H9 (cell line): ENCODE measurements at places on chromosomes 5 and 9. TPM values are rescaled to one million over a fixed set of nuclear protein-coding genes. Genes with fewer than 3 reads are reported as not detected.

Gene CDC20B
- 0.18 and 0.26 TPM in 2 replicates for total RNA-seq

DNA sequence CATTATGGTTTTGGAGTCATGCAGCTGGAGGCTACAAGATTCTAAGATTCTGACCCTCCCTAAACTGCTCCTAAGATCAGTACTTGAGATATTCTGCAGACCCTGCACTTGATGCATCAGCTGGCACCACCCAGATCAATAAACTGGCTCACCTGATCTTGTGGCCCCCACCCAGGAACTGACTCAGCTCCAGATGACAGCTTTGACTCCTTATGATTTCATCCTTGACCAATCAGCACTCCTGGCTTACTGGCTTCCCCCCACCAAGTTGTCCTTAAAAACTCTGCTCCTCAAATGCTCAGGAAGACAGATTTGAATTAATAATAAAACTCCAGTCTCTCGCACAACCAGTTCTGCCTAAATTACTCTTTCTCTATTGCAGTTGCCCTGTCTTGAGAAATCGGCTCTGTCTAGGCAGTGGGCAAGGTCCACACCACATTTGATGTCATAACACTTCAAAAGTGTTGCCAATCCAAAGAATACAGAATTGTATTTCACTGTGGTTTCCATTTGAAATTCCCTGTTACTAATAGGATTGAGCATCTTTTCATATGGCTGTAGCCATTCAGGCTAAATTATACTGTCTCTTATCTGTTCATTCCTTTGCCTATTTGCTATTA, 14.8 kb upstream of the SLC30A5 start:
- no peaks in the 10 kb centered on the region for H3K36me3 ChIP-seq
- H3K27ac ChIP-seq, result no peak overlapping the region
- H3K4me3 ChIP-seq, result no peak overlapping the region
- H3K27me3 ChIP-seq, result no peaks in the 10 kb centered on the region
- no peaks in the 10 kb centered on the region for H3K4me1 ChIP-seq

DNA sequence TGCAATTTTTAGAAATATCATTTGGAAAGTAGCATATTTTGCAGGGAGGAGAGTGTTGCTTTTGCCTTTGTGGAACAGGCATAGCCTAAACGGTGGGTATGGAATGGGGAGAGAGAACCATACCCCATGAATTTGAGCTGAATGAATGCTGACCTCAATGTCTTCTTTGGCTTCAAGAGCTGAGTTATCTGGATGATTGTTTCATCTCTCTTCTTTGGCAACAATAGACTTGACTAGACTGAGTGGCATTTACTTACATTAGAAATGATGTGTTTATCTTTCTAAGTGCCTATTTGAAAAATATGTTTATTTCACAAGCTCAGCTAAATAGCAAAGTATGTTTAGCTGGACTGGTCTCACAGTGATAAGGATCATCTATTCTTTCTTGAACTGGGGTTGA, 42.8 kb downstream of the SPEF2 start:
- no peaks in the 10 kb centered on the region for H3K36me3 ChIP-seq
- no peak for DNase-seq
- no peak overlapping the region for H3K4me3 ChIP-seq

DNA sequence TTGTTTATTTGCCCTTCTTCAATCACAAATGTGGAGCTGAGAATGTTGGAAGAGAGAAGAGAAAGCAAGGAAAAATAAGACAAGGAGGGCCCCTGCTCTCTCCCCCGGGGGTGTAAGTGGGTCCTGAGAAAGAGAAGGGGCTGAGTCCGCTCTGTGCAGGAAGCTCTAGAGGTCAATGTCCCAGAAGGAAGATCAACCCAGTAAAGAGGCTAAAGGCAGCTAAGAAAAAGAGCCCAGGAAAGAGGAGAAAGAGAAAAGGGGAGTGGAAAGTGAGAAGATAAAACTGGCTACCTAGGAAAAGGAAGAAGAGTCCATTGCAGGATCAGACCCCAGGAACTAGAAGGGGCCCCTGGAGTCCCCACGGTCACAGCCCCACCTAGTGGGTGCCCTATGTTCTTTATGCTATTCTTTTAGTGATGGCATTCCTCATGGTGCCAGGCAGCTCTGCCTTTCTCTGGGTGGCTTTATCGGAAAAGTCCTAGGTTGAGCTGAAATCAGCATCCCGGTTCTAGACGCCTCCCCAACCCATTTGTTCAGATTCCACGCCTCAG, 583.4 kb downstream of the ACTL7B start:
- no peaks in the 10 kb centered on the region for H3K27me3 ChIP-seq
- peaks cover 6% of the 10 kb centered on the region; the same call in 1 of the 2 replicates for H3K4me1 ChIP-seq
- DNase-seq, result peak; percentile 62
- H3K4me3 ChIP-seq, result no peak overlapping the region; the same call in 1 of the 2 replicates
- H3K27ac ChIP-seq, result no peak overlapping the region

DNA sequence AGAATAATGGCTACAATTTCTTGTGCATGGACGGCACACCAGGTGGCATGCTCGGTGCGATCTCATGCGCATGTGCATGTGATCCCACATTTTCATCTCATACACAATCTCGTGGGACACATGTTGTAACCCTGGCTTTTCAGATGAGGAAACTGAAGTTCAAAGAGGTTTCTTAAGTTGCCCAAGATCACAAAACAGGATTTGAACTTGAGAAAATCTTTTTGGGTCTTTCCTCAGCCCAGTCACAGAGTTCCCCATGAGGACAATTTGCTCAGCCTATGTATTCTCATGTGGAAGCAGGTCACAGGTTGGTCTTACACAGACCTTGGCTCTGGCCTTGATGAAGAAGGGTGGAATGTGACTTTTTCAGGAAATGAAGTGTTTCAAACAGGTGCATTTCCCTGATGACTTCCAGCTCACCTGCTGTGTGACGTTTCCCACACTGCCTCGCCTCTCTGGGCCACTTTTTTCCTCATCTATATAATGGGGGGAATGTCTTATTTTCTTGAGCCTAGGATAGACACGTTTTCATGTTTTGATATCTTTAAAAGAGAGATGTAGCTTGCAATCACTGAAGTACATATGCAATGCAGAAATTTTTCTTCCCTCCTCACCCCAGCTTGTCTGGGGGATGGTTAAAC, 7.1 kb upstream of the ORM1 start:
- no peak for DNase-seq
- no peak overlapping the region for H3K27ac ChIP-seq
- H3K36me3 ChIP-seq, result peaks cover 4% of the 10 kb centered on the region; the same call in 1 of the 2 replicates
- H3K4me3 ChIP-seq, result no peak overlapping the region
- H3K27me3 ChIP-seq, result no peaks in the 10 kb centered on the region

Gene IFNA7
- not detected in 2 replicates for total RNA-seq

Gene TEX48
- total RNA-seq, result not detected in 2 replicates

DNA sequence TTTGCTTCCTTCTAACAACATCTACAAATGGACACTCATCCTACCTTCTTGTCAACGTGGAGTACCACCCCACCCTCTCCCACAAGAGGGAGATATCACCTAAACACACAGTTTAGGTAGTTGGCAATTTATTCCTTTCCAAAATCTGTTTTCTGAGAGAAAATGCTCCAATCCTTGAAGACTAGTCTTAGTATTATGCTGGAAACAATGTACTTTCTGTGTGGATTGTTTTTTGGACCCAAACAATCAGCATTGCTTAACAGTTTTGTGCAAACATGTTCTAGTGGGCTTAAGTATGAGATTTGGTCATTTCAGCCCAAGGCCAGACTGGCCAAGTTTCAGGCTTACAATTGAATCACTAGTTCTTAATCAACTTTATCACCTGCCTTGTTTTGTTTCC, 359.1 kb downstream of the ARHGEF28 start:
- H3K36me3 ChIP-seq, result no peaks in the 10 kb centered on the region
- no peaks in the 10 kb centered on the region for H3K4me1 ChIP-seq

DNA sequence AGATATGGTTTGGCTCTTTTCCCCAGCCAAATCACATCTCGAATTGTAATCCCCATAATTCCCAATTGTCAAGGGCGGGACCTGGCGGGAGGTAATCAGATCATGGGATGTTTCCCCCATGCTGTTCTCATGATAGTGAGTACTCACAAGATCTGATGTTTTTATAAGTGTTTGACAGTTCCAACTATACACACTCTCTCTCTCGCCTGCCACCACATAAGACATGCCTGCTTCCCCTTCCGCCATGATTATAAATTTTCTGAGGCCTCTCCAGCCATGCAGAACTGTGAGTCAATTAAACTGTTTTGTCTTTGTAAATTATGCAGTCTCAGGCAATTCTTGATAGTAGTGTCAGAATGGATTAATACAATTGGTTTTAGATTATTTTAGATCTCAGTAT, 475.7 kb upstream of the CYLC2 start:
- H3K36me3 ChIP-seq, result no peaks in the 10 kb centered on the region
- no peak overlapping the region for H3K4me3 ChIP-seq
- no peak for DNase-seq
- H3K27me3 ChIP-seq, result no peaks in the 10 kb centered on the region

GRCh38 chr9:36141288-36141687, 4.8 kb downstream of the GLIPR2 start:
- peaks cover 7% of the 10 kb centered on the region; the same call in 1 of the 2 replicates for H3K36me3 ChIP-seq
- H3K4me1 ChIP-seq, result no peaks in the 10 kb centered on the region
- no peak overlapping the region for H3K4me3 ChIP-seq
- H3K27ac ChIP-seq, result no peak overlapping the region
- peak; percentile 49 for DNase-seq

Gene DAB2
- total RNA-seq, result 2.3 and 2.7 TPM in 2 replicates

GRCh38 chr9:136337416-136338395, 10.4 kb downstream of the GPSM1 start:
- H3K36me3 ChIP-seq, result no peaks in the 10 kb centered on the region
- no peaks in the 10 kb centered on the region for H3K4me1 ChIP-seq
- H3K27me3 ChIP-seq, result no peaks in the 10 kb centered on the region
- H3K4me3 ChIP-seq, result no peak overlapping the region

Gene FABP6
- 5.2 and 6.2 TPM in 2 replicates for total RNA-seq

GRCh38 chr9:76571288-76571687, 112.3 kb downstream of the GCNT1 start:
- no peaks in the 10 kb centered on the region for H3K36me3 ChIP-seq
- no peaks in the 10 kb centered on the region for H3K27me3 ChIP-seq
- DNase-seq, result no peak
- H3K4me1 ChIP-seq, result no peaks in the 10 kb centered on the region
- H3K27ac ChIP-seq, result no peak overlapping the region

- no peaks in the 10 kb centered on the region for H3K27me3 ChIP-seq
- peaks cover 2% of the 10 kb centered on the region; the same call in 1 of the 2 replicates for H3K4me1 ChIP-seq
- no peak overlapping the region for H3K4me3 ChIP-seq
- H3K27ac ChIP-seq, result no peak overlapping the region
- H3K36me3 ChIP-seq, result no peaks in the 10 kb centered on the region
These were observed 11.7 kb downstream of the PRUNE2 start for GRCh38 chr9:76894198-76894597.

DNA sequence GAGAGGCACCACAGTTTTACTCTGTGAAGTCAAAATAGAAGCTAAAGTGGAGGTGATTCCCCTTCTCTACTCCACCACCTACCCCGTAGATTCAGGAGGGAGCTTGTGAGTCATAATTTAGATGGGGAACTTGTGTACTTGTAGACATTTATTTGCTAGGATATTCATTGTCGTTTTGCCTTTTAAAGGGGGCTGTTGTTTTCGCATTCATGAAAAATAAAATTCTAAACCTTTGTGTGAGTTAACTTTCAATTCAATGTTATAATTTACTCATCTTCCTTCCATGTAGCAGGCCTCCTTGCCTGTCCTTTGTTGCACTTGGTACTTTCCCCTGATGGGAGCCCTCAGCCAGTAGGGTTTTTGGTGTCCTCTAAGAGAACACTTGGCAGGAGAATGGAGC, 22.0 kb downstream of the SECISBP2 start:
- peaks cover 90% of the 10 kb centered on the region for H3K36me3 ChIP-seq
- H3K27me3 ChIP-seq, result no peaks in the 10 kb centered on the region
- no peaks in the 10 kb centered on the region for H3K4me1 ChIP-seq
- no peak for DNase-seq
- H3K4me3 ChIP-seq, result no peak overlapping the region
- no peak overlapping the region for H3K27ac ChIP-seq

DNA sequence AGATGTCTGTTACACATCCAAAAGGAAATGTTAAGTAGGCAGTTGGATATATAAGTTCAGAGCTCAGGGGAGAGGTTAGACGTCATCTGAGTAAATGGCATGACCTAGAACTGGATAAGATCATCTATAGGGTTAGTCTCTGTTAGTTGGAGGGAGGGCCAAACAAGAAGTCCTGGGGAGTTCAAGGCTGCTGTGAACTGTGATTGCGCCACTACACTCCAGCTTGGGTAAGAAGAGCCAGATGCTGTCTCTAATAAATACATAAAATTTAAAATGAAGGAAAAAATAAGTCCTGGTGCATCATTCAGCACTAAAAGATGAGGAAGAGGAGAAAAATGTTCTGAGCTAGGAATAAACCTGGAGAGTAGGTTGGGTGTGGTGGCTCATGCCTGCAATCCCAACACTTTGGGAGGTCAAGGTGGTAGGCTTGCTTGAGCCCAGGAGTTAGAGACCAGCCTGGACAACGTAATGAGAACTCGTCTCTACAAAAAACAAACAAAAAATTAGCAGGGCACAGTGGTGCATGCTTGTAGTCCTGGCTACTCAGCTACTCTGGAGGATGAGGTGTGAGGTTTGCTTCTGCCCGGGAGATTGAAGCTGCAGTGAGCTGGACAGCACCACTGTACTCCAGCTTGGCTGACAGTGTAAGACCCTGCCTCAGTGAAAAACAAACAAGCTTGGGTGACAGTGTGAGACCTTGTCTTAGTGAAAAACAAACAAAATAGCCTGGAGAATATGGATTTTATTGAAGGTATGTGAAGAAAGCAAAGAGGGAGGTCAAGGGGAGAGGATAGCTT, 123.6 kb downstream of the ACTBL2 start:
- no peaks in the 10 kb centered on the region for H3K4me1 ChIP-seq
- no peak overlapping the region for H3K27ac ChIP-seq
- DNase-seq, result no peak
- no peak overlapping the region for H3K4me3 ChIP-seq
- H3K27me3 ChIP-seq, result no peaks in the 10 kb centered on the region

DNA sequence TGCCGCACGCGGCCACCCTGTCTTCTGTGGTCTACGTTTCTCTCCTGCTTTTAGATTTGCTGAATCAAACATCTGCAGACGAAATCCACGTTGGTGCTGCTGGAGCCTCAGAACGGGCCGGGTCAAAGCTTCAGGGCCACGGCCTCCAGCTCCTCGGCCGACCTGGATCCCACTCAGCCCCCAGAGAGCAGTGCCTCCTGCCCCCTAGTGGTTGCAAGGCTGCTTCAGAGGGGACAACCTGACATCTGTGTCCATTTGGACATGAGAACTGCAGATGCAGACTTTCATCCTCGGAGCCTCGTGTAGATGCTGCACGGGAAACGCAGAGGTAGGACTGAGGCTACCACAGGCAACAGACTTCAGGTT, 23.0 kb upstream of the SLC6A3 start:
- no peaks in the 10 kb centered on the region for H3K27me3 ChIP-seq
- peaks cover 87% of the 10 kb centered on the region for H3K36me3 ChIP-seq
- no peak overlapping the region for H3K4me3 ChIP-seq
- H3K4me1 ChIP-seq, result no peaks in the 10 kb centered on the region

DNA sequence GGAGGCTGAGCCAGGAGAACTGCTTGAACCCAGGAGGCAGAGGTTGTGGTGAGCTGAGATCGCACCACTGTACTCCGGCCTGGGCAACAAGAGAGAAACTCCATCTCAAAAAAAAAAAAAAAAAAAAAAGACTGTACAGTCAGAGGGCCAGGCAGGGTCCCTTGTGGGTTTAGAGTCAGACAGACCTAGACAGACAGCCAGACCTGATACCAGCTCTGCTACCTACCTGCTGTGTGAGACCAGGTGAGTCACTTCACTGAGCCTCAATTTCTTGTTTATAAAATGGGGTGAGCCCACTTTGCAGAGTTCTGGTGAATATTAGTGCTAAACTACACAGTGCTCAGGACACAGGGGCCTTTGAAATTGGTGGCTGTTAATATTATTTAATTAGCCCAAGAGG, 19.7 kb downstream of the TRIM14 start:
- no peak overlapping the region for H3K4me3 ChIP-seq
- H3K27ac ChIP-seq, result no peak overlapping the region
- peaks cover 8% of the 10 kb centered on the region for H3K36me3 ChIP-seq
- no peaks in the 10 kb centered on the region for H3K4me1 ChIP-seq
- H3K27me3 ChIP-seq, result no peaks in the 10 kb centered on the region
